ENCODE measurements at places on chromosomes 5 and 9.

- DNase-seq, result no peak
Measured at GRCh38 chr5:86542532-86542931, 75.2 kb upstream of the COX7C start.

DNA sequence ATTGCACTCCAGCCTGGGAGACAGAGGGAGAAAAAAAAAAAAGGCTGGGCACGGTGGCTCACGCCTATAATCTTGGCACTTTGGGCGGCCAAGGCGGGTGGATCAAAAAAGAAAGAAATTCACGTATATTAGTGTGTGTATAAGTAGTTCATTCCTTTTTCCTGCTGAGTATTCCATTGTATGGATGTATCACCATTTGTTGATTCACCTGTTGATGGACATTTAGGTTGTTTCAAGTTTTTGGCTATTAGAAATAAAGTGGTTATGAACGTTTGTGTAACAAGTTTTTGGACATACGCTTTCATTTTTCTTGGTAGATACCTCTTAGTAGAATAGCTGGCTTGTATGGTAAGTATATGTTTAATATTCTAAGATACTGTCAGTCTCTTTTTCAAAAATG is 28.5 kb downstream of the ZNF131 start:
- DNase-seq, result no peak

GRCh38 chr5:32339198-32339597 is 26.5 kb upstream of the MTMR12 start:
- peak; percentile 49 for DNase-seq

GRCh38 chr5:1781726-1782384 is 17.8 kb downstream of the MRPL36 start:
- no peak for DNase-seq

DNA sequence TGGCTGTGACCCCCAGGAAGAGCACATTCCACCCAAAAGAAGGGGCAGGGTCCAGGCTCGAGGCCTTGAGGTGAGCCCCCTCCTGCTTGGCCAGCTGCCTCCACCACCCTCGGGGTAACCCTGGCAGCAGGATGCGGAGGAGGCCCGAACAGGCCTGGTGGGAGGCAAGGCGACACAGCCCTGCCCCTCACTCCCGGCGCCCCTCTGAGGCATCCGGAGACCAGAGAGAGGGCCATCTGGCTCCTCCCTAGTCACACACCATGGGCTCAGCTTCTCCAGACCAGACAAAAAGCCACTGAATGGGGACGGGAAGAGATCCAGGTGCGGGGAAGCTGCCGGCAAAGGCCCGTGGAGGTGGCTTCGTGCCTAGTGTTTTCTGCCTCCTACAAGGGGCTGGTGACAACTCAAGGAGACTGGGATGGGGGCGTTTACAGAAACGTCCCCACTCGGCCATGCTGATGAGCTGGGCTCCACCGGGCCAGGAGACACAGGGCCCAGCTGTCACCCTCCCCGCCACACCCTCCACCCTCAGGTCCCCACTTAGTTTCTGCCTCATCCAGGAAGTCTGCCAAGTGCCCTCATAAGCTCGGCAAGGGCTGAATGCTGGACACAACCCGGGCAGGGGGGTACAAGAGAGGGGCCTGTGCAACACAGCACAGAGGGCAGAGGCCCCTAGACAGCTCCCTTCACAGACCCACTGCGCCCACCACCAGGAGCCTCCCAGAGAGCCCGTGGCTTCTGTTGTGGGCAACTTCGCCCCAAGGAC is 41.9 kb downstream of the NACC2 start:
- peak; percentile 31 for DNase-seq

- DNase-seq, result no peak
Measured at GRCh38 chr5:157126-157715, 34.1 kb upstream of the LRRC14B start.

DNA sequence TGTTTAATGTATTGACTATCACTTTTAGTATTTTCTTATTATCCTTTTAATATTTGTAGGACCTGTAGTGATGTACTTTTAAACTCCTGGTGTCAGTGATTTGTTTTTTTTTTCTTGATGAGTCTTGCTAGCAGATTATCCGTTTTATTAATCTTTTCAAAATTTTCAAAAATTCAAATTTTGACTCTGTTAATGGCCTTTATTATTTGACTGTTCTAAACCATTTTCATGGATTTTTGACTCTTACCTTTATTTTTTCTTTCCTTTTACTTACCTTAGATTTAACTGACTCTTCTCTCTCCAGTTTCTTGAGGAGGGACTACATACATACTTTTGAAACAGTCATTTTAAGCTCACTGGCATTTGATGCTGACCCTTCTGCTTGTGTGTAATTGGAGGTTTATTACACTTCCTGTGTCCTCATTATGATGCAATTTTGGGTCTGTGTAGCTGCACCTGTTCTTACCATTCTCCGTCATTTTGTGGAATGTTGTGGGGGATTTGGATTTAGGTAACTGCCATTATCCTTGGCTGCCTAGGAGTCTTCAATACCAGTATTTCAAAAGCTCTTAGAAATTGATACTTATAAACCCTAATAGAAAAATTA is 32.0 kb upstream of the EXOC3 start:
- DNase-seq, result no peak

DNA sequence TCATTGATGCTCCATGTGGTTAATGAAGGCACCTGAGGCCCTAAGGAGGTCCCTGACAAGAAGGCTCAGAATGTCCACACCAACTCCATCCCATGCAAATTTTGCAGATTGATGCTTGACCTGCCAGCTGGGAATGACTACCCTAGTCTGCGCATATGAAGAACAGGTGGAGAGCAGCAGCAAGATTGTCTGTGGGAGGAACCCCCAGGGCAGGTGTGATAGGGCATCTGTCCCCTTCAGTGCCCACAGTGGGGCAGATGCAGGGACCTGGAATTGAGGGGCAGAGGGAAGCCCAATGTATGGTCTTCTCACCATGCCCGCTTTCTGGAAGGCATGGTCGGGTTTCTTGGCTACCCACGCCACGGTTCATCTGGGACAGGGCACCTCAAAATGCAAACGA is 79.6 kb downstream of the MACROH2A1 start:
- no peak for DNase-seq

GRCh38 chr5:110058175-110058574 is 368.4 kb downstream of the MAN2A1 start:
- no peak for DNase-seq

DNA sequence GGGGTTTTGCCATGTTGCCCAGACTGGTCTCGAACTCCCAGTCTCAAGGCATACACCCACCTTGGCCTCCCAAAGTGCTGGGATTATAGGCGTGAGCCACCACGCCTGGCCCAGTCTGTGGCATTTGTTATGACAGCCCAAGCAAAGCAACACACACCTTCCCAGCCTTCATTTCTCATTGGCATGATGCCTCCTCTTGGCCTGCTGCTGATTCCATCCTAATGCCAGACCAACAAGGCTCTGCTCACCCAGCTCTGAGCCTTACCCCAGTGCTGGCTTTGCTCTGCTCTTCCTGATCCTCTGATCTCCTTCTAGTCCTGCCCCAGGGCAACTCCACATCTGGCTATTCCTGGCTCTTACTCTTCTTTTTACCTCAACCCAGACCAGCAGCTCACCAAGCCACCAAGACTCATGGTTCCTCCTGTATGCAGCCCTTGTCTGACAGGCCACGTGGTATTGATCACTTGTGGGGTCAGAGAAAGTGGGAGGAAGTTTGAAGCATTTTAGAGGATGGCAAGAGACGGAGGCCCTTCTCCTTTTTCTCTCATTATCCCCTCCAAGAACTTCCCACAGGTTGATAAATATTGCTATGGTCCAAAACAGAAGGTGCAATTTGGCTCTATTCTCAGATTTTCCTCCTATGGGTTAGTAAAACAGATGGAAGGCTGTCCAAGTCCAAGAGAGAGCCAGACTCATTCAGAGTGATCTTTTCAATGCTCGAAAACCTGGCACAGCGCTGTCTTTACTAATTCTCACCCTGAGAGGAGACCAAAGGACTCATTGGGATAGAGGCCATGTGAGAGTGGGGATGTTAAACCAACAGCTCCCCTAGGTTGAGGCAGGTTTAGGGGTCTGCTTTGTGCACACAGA is 958 bp downstream of the CD180 start:
- no peak for DNase-seq

DNA sequence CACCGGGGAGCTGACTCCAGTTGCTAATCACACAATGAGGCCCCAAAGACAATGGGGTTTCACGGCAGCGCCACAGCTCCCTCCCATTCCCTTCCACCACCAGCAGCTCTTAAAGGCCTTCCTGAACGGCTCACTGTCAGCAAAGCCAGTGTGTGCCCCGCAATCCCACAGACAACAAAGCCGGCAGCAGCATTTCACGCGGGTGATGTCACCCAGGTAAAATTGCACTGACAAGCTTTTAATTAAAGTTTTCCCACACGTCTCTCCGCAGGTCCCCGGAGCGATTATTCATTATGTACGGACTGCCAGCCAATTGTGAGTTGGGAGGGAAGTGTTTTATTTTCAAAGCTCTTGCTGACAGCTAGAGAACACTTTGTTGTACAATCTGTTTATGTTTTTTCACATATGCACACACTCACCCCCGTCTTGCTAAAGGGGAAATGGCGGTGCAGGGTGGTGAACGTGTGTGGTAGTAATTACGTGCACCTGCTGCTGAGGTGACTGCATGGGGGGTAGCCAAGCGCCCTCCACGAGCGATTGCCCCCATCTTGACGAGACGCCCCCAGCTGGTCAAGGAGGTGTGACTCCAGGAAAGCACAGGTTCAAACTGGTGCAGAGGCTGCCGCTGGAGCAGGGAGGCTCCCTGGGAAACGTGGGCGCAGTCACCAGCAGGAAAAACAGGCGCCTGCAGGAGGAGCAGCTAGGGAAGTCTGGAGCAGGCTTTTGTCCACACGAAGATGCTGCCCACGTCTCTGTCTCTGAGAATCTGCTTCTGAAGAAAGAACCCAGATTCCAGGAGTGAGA is 65.0 kb downstream of the IRX2 start:
- DNase-seq, result no peak

GRCh38 chr5:83800201-83800600 is 79.5 kb upstream of the HAPLN1 start:
- DNase-seq, result no peak

DNA sequence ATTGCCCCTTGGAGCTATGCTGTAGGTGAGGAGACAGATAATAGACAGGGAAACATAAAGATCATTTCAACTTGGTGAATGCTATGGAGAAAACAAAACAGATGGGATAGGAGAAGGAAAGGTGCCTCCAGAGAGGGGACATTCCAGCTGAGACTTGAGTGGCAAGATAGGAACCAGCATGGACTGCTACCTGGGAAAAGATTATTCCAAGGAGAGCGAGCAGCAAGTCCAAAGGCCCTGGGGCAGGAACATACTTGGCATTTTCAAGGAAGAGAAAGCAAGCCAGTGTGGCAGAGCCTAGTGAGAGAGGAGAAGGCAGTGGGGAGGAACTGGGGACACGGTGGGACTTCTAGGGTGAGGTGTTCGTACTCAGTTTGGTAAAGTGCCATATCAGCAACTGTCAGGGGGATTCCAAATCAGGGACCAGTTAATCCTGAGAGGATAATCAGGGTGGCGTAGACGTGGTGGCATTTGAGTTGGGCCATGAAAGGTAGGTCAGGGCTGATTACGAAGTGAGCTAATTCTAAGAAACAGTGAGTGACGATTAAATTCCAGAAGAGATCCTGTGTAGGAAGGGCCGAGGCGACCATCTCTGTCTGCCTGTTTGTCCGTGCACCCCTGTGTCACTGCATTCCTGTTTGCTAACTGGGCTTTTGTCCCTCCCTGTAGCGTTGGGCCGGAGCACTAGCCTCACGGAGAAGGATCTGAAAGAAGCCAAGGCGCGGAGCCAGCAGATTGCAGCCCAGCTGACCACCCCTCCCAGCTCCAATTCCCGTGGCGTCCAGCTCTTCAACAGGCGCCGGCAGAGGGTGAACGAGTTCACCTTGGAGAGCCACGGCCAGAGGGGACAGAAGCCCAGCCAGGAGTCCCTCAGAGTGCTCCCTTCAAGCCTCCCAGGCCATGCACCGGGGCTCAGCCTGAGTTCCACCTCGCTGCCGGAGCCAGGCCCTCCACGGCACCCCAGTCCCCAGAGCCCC is 7.1 kb downstream of the SYNPO start:
- no peak for DNase-seq

- DNase-seq, result no peak
Measured at GRCh38 chr5:109923205-109923604, 233.5 kb downstream of the MAN2A1 start.

Data from astrocyte of the spinal cord (primary cell).